Chondrocyte (in vitro differentiated cells): ENCODE measurements at places on chromosomes 6 and 20. TPM values are rescaled to one million over a fixed set of nuclear protein-coding genes. Genes with fewer than 3 reads are reported as not detected.

The ZBTB9 gene
- 6.8 to 7.8 TPM (median 7.1 TPM) in 3 replicates for total RNA-seq

The SUPT3H gene
- total RNA-seq, result 10.7 to 13.3 TPM (median 12.9 TPM) in 3 replicates

DNA sequence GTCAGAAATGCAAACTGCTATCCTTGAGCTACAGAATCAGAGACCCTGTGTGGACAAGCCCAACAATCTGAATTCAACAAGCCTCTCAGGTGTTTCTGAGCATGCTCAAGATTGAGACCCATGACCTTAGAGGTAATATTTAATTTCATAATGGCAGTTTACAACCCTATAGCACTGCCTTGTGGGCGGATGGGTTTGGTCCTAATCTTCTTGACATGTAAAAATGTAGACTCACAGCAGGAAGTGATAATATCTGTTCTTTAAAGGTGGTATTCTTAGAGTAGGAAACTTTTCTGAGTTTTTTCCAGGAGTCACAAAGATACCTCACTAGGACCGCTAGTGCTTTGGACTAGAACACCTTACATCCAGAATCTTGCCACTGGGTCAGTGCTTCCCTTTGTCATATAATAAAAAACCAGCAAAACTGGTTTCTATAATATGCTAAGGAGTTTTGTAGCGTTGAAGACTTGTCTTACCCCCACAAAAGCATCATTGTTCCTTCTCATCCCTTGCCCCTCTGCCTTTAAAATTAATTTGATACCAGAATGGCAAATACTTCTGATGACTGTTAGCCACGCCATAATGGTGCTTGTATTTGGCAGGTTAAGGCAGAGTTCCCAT lies 52.6 kb downstream of the E2F3 start:
- no peak for DNase-seq

- DNase-seq, result no peak
Observed at GRCh38 chr6:78222226-78222625, 569.4 kb downstream of the MEI4 start.

- DNase-seq, result no peak
Observed at GRCh38 chr6:19342616-19343015, 494.6 kb upstream of the ID4 start.

The HLA-DRA gene
- not detected in 3 replicates for total RNA-seq

DNA sequence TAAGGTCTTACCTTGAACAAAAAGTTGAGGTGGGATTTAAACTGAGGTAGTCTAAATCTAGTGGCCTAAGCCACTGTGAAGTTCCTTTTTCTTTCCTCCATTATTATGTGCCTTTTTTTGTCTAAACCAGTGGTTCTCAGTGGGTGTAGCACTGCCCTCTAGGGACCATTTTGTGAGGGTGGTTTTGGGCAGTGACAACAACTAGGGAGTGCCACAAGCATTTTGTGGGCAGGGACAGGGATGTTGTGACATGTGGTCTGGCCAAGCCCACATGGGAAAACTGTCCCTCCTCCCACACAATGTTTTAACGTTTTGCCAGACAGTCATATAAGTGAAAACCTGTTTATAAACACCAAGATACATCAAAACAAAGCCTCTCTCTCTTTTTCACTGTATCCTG lies 899.4 kb upstream of the FLRT3 start:
- no peak for DNase-seq

DNA sequence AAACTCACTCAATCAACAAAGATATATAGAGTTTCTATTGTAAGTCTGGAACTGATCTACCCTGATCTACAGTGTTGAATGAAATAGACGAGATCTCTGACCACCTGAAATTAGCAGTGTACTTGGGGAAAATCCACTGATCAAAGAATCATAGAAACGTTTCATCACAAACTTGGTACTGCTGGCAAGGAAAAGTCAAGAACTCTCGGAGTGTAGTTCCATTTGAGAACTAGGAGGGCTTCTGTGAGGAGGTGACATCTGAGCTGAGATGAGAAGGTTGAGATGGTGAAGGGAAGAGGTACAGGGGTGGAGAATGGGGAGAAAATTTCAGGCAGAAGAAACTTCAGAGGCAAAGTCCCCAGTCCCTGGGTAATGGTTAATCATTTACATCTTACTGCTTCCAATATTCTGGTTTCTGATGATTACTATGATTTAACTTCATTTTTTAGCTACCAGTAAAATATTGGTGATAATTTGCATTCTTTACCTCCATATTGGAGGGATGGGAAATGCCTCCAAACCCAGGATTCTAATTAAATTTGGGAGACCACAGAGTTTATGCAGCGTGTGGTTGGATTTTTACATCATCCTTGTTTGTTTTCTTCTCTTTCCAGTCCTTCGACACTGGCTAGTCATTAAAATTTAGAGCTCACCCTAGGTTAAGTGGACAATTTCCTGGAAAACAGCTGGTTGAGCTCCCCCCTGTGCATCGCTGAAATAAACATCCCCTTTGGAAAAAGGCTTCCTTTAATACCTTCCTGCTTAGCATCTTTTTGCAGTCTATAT lies 191.9 kb downstream of the BCAS1 start:
- DNase-seq, result no peak

DNA sequence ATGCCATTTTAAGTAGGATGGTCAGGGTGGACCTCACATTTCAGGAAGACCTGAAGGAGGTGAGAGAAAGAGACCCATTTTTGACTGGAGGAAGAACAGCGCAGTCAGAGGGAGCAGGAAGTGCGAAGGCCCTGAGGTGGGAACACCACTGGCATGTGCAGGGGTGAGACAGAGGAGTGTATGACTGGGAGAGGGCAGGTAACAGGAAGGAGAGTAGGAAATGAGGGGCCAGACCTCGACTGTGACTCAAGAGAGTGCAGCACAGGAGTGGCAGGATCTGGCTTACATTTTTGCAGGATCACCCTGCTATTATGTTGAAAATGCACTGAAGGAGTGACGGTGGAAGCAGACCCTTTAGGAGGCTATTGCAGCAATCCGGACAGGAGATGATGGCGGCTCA lies 117.7 kb upstream of the CDYL start:
- no peak for DNase-seq

DNA sequence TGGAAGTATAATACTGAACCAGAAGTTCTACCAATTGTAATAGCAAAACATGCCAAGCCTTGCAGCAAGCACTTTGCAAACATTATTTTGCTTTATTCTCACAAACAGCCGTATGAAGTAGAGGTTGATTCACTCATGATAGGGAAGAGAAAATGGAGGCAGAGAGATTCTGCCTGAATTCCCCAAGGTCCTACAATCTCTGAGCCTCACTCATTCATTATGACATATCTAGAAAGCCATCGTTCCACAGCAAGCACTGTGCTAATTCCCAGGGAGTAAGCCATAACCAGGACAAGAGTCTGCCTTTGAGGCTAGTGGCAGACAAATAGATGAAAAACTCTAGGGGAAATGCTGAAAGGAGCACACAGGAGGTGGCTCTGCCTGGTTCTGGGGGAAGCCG lies 288.0 kb downstream of the TSHZ2 start:
- no peak for DNase-seq

The SLC35D3 gene
- not detected in 3 replicates for total RNA-seq

The EYA2 gene
- 0.23 to 0.32 TPM in 2 of 3 replicates, not detected in the other for total RNA-seq
